ENCODE measurements at places on chromosomes 5 and 9. TPM values are rescaled to one million over a fixed set of nuclear protein-coding genes. Genes with fewer than 3 reads are reported as not detected.

DNA sequence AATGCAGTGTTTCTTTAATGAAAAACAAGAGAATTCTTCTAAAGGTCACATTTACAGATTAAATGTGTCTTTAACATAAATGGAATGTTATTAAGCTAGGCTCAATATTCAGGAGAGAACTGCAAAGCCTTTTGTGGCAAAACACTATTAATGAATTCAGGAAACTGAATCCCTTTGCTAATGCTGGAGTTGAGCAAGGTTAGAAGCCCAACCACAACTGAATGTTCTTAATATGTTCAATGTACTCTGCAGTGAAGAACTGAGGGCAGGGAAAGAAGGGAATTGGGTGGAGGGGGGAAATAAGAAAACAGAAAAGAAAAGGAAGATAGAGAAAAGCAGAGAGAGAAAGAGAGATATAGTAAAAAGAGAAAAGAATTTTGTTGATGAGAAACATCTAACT lies 276.7 kb upstream of the TMEM161B start:
- DNase-seq: no peak

- peak; percentile 74 for DNase-seq
Measured at GRCh38 chr9:130263601-130264413, 1.8 kb upstream of the HMCN2 start.

- DNase-seq: no peak
Measured at GRCh38 chr9:92736563-92737215, 27.9 kb downstream of the BICD2 start.

Gene ARHGEF37
- total RNA-seq: 0.80 TPM

DNA sequence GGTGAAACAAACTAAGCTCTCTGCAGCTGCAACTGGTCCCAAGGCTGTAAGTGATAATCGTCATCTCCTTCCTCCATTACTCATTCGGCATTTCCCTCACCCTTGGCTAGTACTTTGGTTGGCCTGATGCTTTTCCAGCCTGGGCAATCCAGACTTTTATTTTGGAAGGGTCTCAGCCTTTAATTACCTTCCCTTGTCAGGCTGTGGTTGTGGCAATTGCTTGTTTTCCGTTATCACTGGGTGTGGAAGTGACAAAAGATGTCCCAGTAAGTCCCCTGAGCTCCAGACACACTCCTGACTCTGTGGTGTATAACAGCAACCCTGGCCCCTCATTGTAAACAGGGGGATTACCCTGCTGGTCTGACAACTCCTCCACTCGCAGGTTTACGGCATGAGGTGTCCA lies 6.3 kb upstream of the FAF2 start:
- peak; percentile 75 for DNase-seq
